ENCODE measurements at places on chromosomes 16 and 17.
A peak's percentile ranks its signal among the peaks of the same experiment; 100 is the strongest.

DNA sequence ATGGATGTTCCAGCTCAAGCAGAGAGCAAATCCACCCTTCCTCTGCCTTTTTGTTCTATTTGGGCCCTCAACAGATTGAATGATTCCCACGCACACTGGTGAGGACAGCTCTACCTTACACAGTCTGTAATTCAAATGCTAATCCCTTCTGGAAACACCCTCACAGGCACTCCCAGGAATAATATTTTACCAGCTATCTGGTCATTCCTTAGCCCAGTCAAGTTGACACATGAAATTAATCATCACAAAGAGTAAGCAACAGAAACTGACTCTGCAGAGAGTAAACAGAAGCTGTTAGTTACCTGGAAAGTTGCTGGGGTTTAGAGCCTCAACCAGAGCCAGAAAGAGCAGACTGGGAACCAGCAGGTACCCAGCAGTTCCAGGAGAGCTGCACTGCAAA lies 75.5 kb upstream of the MMP2 start:
- no peak for DNase-seq

DNA sequence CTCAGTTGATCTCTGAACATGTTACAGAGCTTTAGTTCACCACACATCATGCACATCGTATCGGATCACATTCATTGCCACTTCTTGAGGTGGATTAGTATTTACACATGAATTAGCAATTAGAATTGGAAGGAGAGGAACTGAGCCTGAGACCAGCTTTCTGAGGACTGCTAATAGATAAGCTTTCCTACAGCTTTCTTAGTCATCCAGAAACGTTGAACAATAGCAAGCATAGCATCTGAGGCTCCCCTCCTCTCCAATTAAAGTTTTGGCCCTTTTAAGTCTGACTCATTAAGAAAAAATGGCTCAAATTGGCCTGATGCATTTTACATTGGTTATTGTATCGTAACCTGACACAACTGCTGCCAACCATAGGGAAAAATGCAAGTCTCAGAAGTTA lies 1130.4 kb downstream of the CDH8 start:
- DNase-seq: no peak

DNA sequence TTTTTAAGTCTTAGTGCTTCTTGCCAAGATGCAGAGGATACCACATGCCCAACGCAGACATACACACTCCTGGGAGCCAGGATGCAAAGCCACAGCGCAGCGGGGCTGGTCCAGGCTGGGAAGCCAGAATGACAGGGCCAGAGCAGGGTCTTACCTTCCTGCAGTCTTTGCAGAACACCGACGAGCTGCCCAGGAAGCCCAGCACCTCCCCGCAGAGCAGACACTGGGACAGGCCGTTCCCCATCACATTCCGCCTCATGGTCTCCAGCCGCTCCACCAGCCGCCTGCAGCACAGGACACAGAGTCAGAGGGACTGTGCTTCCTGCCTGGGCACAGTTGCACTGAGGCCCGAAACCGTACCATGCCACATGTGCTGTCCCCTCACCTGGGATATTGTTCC lies 33.3 kb downstream of the RPH3AL start:
- DNase-seq: no peak

DNA sequence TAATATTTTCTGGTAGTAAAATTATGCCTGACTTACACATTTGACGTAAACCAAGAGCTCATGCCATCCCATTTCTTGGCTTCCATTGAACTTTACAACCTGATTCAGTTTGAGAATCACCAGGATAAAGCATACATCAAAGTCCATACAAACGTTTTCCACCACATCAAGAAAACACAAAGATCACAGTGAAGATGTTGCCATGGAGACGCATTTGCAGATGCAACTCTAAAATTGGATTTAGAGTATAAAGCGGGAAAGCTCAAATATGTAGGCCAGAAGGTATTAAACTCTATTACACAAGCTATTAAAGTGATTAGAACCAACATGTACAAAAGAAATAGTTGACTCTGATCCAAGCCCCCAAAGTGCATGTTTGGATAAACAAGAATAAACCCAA lies 10.4 kb downstream of the C16orf46 start:
- DNase-seq: no peak

DNA sequence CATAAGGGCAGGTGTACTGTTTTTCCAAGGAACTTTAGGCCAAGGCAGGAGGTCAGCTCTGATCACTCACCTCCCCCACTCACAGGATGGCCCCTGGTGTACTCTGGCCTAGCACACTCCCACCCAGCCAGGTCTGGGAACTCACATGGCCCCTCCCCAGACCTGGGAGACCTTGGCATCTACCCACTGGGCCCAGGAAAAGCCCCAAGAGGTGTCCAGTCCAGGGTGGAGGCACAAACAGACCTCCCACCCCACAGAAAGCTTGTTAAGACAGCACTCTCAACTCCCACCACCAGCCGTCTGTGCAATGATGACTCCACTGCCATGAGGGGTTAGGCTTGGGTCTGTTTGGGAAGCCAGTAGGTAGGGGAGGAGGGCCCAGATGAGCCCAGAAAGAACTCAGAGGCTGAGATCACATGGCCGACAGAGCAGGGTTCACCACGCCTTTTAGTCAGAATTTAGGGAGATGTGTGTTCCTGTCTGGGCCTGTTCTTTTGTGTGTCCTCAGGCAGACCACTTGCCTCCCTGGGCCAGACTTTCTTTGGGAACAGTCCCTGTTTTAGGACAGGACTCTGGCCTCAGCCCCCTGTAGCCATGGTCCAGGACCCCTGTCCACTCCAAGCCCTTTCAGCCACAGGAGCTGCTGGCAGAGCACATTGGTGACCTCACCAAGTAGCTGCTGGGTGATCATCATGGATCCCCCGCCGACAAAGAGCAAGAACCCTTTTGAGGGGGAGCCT lies 12.1 kb upstream of the CBFB start:
- no peak for DNase-seq

GRCh38 chr17:68777243-68777855 lies 176.2 kb upstream of the FAM20A start:
- peak; percentile 97 for DNase-seq

DNA sequence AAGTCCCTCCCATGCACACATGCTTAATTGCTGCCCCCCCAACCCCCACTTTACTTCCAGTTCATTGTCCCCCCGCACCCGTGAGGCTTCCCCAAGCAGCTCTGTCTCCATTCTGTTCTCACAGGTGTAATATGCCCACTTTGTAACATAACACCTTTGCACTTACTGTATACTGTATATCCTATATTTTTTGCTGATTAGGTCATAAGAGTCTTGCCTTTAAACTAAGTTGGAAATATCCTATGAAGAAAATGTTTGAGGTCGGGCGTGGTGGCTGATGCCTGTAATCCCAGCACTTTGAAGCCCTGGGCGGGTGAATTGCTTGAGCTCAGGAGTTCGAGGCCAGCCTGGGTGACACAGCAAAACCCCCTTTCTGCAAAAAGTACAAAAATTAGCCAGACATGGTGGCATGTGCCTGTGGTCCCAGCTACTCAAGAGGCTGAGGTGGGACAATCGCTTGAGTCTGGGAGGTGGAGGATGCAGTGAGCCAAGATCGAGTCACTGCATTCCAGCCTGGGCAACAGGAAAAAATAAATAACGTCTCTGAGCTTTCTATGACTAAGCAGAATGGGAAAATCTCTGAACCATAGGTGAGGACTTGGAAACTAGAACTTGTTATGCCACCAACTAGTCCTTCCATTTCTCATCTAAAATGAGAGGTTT lies 76.1 kb downstream of the TNRC6C start:
- no peak for DNase-seq

DNA sequence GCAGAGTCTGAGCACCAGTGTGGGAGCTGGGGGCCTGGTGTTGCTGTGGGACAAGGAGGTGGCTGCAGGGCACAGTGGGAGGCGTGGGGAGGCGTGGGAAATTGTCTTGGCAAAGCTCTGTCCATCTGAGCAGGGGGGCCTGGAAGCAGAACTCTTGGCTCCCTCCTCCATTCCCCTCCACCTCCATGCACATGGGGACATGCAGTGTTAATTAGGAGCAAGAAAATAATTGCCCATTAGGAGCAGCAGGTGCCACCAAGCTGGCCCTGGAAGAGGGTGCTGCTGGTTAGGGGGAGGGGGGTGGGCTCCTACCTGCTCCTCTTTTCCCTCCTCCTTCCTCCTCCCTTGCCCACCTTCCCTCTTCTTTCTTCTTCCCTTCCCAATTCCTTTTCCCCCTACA lies 4.5 kb downstream of the TTYH2 start:
- DNase-seq: no peak

DNA sequence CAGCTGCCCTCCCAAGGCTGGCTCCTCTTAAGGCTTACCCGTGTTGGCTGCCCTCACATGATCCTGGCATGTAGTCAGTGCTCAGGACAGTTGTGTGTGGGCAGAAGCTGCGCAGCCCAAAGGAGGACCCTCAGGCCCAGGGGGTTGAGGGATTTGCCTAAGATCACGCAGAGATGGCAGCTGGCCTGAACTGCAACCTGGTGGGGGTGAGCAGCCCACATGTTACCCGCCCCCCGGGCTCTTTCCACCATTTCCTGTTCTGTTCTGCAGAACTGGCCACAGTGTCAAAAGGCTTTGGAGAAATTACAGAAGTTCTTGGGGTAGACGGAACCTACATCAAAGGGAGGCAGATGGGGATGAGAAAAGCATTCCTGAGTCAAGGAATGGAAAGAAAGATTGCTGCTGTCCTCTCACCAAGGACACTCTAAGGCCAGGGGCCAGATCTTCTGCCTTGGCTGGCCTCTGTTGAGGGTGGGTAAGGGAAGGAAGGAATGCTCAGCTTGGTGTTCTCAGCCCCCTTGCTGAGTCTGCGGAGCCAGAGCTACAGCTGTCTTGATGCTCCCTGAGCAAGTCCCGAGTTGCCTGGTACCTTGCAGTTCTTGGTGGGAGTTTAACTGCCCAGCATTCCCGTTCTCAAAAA lies 53.0 kb downstream of the EPN2 start:
- DNase-seq: no peak

DNA sequence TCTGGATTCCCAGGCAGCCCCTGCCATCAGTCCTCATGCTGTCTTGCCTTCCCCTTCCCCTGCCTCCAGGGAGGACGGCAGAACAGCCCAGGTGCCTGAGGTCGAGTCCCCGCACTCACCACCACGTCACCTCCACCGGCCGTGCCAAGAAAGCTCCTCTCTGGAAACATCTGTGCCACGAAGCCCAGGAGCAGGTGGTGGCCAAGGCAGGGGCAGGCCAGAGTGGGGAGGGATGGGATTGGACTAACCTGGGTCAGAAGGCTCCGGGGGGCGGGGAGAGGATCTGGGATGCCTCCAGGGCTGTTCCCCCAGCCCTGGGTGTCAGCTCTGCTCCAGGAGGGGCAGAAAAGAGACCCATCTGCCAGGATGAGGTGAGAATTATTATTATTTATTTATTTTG lies 7.4 kb upstream of the DPEP1 start:
- DNase-seq: no peak

DNA sequence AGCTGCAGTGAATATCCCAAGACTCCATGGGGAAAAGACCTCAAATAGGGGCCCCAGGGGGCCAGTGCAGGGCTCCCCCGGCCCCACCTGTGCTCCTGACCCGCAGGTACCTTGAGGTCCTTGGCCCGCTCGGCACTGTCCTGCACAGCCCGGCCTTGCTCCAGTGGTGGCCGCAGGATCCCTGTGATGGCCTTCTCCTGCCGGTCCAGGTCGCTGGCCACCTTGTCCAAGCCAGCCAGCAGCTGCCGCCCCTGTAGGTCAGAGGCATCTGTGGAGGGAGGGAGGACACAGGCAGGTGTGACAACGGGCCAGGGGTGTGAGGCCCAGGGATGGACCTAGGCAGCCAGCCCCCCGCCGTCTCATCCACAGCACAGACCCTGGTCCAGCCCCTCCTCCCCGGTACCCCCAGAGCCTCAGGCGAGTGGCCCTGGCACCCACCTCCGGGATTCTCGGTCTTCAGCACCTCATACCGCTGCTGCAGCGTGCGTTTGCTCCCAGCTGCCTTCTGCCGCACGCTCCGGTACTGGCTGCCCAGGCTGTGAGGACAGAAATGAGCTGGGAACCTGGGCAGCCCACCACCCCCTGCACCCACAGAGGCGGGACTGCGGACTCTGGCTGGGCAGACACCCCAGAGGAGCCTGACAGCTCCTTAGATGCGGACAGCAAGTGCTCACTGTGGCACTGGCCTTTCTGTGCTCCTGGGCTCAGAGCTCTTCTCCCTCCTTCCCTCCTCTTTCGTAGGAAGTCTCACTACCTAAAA lies 43.7 kb downstream of the PPL start:
- no peak for DNase-seq

All from foreskin melanocyte (primary cell).